Adipocyte (in vitro differentiated cells): ENCODE measurements at places on chromosomes 11 and 22.
A peak's percentile ranks its signal among the peaks of the same experiment; 100 is the strongest.

GRCh38 chr11:126476266-126476924 lies 120.9 kb downstream of the ST3GAL4 start:
- no peak for DNase-seq

- no peak for DNase-seq
Observed at GRCh38 chr22:38172832-38173640, 8.6 kb downstream of the PLA2G6 start.

DNA sequence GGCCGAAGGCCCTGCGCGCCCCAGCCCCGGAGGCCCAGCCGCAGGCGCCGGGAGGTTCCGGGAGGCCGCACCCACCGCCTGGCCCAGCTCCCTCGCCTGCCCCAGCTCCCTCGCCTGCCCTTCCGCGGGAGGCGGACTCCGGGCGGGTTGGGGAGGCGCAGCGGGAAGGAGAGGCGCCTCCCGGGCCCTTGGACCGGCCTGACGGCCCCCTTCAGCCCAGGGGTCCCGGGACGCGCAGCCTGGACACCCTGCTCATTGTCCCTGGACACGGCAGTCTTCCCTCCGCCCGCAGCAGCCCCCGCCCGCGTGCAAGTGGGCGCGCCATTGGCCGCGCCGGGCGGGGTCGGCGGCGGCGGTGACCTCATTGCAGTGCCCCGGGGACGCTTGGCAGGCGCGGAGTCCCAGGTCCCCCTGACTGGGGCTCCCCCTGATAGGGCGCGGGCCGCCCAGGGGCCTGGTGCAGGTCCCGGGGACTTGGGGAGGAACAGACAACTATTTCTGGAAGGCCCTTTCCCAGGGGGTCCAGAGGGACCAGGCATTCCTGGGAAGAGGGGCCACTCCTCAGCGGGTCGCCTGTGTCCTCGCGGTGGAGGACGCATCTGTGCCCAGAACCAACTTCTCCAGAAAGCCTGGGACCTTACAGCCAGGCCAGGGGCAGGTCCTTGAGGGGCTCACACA lies 501 bp downstream of the CD151 start:
- DNase-seq = peak; percentile 78

DNA sequence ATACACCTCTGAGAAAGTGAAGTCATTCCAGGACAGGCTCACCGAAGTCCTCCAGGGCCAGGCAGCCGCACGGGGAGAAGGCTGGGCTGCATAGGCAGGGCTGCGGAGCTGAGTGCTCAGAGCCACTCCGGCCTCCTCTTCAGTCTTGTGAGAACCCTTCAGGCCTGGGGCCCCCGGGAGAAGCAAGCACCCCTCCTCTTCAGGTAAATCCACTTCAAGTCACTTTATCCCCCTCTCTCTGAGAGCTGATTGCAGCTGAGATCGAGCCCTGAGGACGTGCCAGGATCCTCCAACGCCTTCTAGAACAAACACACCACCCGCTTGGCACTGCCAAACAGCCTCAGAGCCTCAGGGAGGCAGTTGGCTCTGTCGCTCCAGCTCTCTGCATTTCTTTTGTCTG lies 1526.3 kb downstream of the BRD1 start:
- no peak for DNase-seq

DNA sequence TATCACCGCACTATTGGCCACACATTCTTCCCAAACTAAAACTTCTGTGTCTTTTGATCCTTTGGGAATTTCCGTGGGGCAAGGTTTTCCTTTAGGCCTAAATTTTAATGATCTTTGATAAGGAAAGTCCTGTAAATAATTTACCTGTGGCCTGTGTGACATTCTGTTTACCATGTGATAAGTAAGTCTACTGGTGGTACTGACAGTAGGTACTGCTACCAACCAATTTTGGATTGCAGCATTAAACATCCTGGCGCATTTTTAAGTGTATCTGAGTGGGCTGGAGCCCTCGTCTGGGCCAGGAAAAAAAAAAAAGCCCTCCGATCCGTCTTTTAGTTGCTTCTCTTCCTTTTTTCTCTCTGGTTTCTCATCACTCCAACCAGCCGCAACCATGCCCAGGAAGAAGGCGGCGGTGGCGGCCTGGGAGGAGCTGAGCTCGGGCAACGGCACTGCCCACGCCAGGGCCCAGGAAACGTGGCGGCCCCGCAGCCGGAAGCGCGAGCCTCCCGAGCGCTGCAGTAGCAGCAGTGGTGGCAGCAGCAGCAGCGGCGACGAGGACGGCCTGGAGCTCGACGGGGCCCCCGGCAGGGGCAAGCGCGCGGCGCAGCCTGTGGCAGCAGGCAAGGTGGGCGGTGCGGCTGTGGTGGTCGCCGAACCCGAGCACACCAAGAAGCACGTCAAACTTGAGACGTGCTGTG lies 33.6 kb downstream of the ASRGL1 start:
- no peak for DNase-seq

GRCh38 chr11:129694966-129695365 lies 120.7 kb upstream of the TMEM45B start:
- no peak for DNase-seq

GRCh38 chr11:16846305-16846704 lies 107.9 kb downstream of the C11orf58 start:
- DNase-seq = no peak

DNA sequence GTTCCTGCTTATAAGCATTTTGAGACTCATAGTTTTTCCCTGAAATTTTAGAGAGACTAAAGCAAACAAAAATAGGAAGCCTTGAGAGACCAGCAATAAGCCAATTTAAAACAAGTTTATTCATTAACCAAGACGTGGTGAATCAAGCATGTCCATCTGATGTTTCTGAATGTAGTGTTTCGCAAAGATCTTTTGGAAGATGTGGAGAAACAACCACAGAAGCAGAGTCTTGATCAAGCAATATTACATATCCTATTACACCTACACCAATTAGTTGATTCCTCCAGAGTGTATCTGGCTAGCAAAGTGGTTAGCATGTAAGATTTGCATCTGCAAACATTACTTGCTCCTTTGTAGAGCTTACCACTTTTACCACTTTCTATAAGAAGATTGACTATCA lies at the start of gene OVCH2:
TSS of gene OVCH2 (minus strand) at position 101 of the 400 bp plus-strand sequence. CDS start at position 18, 83 bp downstream.
- no peak for DNase-seq
